ENCODE measurements at places on chromosomes 7 and 10.

- DNase-seq = no peak
These were observed 132.0 kb downstream of the WNT2 start for GRCh38 chr7:117190746-117191435.

DNA sequence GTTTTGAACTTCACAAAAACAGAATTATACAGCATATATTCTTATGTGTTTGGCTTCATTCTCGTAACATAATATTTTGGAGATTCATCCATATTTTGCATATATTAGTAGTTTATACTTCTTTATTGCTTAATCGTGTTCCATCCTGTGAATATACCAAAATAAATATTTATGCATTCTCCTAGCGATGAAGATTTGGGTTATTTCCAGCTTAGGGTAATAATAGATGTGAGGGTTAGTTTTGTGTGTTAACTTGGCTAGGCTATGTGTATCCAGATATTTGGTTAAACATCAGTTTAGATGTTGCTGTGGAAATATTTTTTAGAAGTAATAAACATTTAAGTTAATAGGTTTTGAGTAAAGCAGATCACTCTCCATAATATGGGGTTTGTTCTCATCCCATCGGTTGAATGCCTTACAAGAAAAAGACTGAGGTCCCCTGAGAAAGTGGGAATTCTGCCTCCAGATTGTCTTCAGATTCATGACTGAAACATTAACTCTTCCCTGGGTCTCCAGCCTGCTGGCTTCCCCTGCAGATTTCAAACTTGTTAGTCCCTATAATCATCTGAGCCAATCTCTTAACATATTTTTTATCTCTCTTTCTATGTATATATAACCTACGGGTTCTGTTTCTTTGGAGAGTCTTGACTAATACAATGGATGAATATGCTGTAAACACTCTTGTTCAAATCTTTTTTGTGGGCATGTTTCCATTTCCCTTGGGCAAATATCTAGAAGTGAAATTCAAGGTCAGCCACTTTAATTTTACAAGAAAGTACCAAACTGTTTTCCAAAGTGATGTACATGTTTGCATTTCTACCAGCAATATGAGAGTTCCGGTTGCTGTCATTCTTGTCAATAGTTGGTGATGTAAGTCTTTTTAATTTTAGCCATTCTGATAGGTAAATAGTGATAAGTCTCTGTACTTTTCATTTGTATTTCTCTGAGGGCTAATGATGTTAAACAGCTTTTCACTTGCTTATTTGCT, 48.7 kb downstream of the PDK4 start:
- no peak for DNase-seq

DNA sequence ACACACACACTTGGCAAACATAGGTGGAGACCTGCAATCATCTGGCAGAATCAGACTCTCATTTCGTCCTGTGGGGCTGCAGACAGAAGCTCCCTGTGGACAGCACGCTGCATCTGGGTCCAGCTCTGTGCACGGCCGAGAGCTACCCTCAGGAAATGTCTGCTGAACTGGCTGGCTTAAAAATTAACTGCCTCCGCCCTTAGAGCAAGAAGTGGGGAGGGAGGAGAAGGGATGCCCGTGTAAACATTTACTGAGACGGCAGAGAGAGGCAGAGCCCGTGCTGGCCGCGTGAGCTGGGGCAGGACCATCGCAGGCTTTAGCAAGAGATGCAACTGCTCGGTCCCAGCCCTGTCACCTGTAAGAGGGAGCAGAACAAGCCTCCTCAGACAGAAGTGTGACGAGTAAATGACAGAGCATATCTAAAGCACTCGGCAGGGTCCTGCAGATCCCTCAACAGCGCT, 81.8 kb downstream of the TNS3 start:
- DNase-seq = no peak

- no peak for DNase-seq
These were observed 52.2 kb downstream of the IRF5 start for GRCh38 chr7:128989961-128990360.

DNA sequence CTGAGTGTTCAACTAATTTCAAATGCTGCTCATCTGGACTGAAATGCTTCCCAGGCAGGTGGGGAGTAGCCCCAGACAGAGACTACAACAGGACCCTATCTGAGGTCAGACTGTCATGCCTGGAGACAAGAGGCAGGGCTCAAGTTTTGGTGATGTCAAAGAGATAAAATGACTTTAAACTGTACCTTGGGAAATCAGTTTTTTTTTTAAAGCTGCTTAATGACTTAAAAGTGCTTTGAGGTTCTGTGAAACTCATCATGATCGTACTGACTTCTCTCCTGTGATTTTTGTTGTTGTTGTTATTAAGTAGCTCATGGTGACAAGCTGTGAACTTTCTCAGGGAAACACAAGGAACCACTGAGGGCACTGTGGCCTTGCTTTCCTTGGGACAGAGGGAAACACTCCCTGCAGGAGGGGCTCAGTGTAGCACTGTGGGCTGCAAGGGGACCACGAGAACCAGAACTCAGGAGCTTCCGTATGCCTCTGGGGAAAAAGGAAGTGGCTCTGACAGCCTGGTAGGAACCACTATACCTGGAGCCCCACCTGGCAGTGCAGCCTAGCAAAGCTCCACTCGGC, 9.5 kb downstream of the HIPK2 start:
- DNase-seq = no peak

- DNase-seq = no peak
These were observed 219.1 kb upstream of the PITRM1 start for GRCh38 chr10:3391657-3392056.

GRCh38 chr7:4226524-4226882, 455.6 kb upstream of the FOXK1 start:
- DNase-seq = no peak

DNA sequence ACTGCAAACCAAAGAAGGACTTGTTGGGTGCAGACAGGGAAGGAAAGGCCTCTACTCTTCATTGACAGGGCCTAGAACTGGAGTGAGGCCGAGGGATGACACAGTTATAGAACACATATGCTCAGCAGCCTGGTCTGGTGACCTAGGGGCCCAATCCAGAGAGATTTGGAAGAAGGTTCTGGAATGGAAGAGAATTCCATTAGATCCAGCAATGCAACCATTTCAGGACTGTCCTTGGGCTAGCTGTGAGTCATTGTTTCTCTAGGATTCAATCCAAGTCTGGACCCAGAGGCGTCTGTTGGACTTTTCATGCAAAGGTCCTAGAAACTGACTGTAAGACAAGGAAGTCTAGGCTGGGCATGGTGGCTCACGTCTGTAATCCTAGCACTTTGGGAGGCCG, 59.2 kb downstream of the WIPF3 start:
- DNase-seq = no peak

GRCh38 chr7:97226541-97226940, 109.0 kb downstream of the SDHAF3 start:
- DNase-seq = no peak

DNA sequence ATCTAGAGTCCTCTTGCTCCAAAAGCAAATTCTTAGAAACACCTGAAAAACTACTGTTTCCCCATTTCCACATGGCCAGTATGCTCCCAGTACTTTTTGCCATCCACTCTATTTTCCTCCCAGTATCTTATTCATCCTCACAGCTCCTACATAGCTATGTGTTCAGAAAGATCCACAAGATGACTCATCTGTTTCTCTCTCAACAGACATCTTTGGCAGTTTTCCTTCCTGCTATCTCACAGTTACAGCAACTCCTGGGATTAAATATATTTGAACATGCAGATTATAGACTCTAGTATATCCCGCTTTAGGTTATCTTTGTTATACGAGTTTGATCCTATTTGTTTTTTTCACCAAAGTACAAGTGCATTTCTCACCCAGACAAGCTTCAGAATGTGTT, 675.6 kb upstream of the POT1 start:
- DNase-seq = no peak

GRCh38 chr7:45187089-45187945, 29.7 kb downstream of the RAMP3 start:
- no peak for DNase-seq

DNA sequence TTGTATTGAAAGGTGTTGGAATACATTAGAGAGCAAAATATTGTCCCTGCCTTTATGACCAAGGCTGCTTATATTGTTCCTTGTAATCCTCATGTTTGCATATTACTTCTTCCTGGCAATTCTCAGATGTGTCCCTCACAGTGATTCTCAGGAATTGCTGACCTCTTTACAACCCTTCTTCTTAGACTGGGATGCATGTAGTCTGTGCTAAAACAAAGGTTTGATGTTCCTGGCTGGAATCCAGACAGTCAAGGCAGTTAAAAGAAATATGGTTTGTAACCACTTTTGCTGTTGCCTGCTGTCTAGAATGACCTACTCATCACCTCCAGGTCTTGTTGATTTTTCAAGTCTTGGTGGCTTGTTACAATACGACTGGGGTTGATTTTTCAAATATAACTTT, 367.6 kb downstream of the HGF start:
- no peak for DNase-seq

DNA sequence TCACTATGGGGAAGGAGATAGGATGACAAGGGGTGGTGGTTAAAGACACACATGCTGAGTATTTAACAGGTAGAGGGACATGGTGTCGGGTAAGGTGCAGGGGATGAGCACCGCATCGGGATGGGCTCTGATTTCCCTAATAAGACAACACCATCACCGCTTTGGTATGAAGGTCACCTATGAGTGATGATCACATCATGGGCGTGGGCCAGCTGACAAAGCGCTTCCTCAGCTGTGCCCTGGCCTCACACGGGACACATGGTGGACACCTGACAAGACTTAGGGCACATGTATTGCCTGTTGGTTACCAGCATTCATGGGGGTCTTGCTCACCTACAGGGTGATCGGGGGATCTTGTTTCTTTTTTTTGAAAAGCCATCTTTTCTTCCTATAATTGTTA, 12.8 kb downstream of the C7orf57 start:
- DNase-seq = no peak

DNA sequence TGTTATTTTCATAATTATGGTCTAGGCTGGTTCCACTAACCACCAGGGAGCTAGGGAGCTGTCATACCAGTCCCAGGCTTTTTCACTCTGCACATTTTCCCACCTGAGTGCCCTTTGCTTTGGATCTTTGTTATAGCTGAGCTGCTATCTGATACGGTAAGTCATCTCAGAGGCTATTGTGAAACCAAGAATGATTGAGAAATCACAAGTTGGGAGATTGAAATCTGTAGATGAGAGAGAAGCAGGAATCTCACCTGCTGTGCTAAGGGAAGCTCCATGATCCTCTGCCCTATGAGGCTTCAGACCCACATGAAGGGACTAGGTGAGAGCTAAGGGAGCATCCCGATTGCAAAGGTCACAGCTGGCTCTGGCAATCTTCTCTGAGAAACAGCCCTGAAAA, 307.8 kb downstream of the REEP3 start:
- DNase-seq = no peak

- DNase-seq = no peak
These were observed 12.8 kb downstream of the CNNM1 start for GRCh38 chr10:99341860-99342490.
